Islet precursor cell (in vitro differentiated cells): ENCODE measurements at places on chromosomes 12 and 14.

- DNase-seq = no peak
These were observed 101.9 kb downstream of the GAS2L3 start for GRCh38 chr12:100675432-100675831.

GRCh38 chr14:68051146-68051545 is 231.6 kb downstream of the RAD51B start:
- DNase-seq = no peak

GRCh38 chr12:51320311-51320694 is 3.7 kb downstream of the BIN2 start:
- DNase-seq = no peak

- DNase-seq = no peak
These were observed 3.6 kb downstream of the NUDT4 start for GRCh38 chr12:93381161-93381975.

DNA sequence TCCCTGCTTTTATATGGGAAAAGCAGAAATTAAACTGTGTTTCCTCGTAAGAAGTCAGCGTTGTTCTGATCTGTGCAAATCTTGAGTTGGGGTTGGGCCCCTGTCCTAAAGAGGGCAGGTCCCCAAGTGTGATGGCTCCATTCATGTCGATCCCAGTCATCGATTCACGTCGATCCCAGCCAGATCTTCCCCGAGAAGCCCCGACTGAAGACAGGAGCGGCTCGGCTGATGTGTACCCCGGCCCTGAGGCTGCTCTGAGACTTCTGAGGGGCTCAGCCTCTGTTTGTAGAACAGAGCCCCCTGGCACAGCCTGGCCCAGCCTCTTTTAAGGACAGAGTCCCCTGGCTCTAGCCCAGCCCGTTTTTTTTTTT is 9.3 kb downstream of the PGAM5 start:
- DNase-seq = no peak

GRCh38 chr12:11609045-11609444 is 40.4 kb upstream of the ETV6 start:
- no peak for DNase-seq

DNA sequence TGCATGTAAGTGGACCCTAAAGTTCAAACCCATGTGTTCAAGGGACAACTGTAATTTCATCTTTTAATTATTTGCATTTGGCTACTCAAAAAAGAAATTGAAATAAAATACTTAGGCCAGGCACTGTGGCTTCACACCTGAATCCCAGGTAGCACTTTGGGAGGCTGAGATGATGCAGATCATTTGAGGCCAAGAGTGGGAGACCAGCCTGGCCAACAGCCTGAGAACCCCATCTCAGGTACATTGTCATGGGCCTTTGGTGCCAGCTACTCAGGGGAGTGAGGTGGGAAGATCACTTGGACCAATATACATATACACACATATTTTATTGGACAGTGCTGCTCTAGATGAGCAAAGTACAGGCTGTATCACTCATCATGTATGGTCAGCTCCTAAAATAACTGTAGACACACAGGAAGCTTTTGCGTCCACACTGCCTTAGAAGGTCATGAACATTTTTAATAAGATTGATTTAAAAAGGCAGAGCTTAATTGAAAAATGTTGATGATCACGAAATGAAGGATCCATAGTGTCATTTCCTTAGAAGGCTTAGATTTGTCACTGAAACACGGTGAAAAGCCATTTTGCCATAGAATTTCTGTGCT is 2.5 kb upstream of the ZCCHC8 start:
- DNase-seq = no peak

GRCh38 chr12:57242691-57243454 is 8.1 kb downstream of the STAC3 start:
- DNase-seq = peak; percentile 94

- no peak for DNase-seq
These were observed 270.2 kb downstream of the ALG10B start for GRCh38 chr12:38586789-38587188.

DNA sequence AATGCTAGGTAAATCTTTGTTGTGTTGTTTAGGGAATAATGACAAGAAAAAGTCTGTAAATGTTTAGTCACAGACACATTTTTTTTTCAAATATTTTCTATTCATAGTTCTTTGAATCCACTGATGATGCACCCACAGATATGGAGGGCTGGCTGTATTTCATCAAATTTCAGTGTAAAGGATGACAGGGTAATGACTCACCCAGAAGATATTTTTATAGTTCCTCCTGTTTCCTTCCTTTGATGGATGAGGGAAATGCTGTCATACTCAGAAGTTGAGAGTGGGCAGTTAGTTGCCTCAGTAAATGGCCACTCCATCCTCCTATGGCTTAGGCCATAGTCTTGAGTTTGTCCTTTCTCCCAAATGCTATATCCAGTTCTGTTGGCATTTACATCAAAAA is 76.9 kb upstream of the REP15 start:
- DNase-seq = no peak

GRCh38 chr12:2754208-2754607 is 40.6 kb upstream of the FKBP4 start:
- DNase-seq = peak; percentile 13

- no peak for DNase-seq
These were observed 57.0 kb downstream of the NCOR2 start for GRCh38 chr12:124510301-124510970.

DNA sequence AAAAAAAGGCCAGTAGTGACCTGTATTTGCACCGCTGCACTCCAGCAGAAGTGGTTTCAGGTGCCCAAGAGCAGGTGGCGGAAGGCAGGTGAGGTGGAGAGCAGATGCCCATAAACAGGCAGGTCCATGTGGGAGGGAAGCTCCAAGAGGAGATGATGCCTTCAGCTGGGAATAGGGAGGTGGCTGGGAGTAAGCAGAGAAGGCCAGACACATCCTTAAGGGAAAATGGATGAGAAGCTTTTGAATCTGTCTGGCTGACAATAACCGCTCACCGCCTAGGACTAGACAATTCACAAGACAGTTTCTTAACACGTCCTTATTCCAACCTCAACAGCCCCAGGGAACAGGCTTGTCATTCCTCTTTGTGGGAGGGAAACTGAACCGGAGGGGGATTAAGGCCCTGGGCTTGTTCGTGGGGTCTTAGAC is 43.9 kb upstream of the PLEKHG6 start:
- DNase-seq = no peak

DNA sequence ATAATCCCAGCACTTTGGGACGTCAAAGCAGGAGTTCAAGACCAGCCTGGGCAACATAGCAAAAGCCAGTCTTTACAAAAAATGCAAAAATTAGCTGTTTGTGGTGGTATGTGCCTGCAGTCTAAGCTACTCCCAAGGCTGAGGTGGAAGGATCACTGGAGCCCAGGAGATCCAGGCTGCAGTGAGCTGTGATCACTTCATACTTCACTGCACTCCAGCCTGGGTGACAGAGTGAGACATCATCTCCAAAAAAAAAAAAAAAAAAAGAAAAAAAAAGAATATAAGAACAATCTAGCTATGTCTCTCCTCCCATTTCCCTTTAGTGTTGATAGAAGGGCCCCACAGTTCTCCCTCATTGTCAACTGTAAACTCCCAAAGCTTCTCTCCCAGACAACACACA is 3.5 kb upstream of the BCAT1 start:
- no peak for DNase-seq

DNA sequence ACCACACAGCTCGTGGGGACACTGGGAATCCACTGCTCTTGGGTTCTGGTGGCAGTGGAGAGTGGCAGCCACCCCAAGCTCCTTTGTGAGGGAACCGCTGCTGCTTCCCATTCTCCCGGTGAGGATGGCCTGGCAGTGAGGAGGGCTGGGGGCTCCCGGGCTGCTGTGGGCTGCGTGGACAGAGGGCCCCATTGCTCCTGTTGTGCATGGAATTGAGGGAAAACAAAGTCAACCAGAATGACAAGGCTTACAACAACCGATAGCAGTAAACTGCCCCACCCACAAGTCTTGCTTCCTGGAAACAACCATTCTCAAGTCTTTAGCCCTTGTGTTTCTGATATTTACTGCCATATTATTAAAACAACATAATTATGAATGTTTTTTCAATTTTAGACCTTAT is 32.1 kb downstream of the TMTC1 start:
- no peak for DNase-seq

DNA sequence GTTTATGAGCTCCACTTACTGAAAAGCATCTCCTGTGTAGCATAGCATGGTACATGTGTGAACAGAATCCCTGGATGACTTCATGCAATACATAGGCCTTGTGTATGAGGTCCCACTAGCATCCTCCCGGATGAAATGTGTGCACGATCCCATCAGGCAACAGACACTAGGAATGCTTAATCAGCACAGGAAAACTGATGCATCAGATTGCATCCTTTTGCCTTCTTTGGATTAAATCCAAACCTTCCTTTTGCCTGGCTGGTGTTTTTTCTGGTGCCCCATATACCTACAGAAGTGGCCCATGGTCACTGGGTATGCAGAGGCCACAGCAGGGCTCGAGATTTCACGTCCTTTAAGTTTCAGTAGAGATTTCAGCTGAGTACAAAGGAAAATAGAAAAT is 120.9 kb upstream of the COCH start:
- no peak for DNase-seq

- no peak for DNase-seq
These were observed 105.1 kb upstream of the DIO2 start for GRCh38 chr14:80316441-80316840.

- DNase-seq = no peak
These were observed 599.4 kb upstream of the MDGA2 start for GRCh38 chr14:48274826-48275225.

- DNase-seq = peak; percentile 50
These were observed 4.5 kb upstream of the CACNA2D4 start for GRCh38 chr12:1922985-1923384.

DNA sequence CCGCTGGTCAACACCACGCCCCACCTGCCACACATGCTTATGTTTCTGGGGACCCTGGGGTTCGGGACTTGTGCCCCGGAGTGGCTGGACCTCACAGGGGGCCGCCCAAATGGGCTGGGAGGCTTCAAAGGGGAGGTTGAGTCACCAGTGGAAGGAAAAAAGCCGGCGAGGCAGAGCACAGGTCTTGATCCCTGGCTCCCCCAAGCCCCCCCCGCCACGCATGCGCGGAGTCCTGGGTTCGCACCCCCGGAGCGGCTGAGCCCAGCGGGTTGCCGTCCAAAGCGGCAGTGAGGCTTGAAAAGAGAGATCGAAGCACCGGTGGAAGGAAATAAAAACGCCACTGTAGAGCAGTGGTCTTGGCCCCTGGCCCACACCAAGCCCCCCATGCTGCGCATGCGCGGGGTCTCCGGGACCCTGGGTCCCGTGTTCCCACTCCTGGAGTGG is 313.5 kb downstream of the ALG10 start:
- no peak for DNase-seq

GRCh38 chr14:38137005-38137404 is 70.7 kb upstream of the SSTR1 start:
- no peak for DNase-seq

DNA sequence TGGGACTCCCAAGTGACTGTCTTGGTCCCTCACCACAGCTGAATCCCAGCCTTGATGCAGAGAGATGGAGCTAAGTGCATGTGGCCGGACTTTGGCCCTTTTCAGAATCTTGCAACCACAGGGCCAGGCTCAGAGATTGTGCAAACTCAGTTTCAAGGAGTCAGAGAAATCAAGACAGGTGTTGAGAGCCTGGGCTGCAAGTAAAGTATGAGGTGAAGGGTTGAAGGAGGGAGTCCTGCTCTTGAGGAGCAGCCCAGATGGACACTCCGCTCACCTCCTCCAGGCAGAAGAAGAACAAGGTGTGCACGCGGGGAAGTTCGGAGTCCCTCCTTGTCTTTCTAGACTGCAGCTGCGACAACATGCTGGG is 6.3 kb upstream of the BMP4 start:
- DNase-seq = no peak

GRCh38 chr14:106613256-106613655 is 1086.9 kb downstream of the TMEM121 start:
- no peak for DNase-seq

DNA sequence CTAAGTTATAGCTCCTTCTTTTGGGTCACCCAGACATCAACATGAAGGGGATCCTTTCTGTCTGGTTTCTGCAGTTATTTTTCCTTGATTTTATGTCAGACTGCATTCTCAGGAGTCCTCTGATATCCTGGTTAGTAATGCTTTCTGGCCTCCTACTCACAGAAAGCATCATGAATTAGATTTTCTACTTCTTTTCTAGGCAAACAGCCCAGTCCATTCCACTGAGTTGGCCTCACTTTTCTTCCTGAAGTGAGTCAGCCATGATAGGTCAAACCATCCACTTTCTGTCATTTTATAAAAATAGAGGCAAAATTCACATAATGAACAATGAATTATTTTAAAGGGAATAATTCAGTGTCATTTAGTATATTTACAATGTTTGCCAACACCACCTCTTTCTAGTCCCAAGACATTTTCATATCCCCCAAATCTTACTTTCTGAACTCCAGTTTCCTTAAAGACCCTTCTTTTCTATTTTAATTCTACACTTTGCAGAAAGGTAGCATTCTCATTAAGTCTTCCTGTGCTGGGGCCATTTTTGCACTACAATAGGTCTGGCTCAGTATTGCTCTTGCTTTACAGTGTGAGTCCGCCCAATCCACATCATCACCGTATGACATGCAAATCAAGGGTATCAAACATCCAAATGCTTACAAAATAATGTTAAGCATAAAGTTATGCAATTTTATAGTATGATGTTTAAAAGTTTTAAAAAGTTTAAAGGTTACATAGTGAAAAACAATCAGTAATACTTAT is 95.1 kb downstream of the UNC79 start:
- DNase-seq = no peak

DNA sequence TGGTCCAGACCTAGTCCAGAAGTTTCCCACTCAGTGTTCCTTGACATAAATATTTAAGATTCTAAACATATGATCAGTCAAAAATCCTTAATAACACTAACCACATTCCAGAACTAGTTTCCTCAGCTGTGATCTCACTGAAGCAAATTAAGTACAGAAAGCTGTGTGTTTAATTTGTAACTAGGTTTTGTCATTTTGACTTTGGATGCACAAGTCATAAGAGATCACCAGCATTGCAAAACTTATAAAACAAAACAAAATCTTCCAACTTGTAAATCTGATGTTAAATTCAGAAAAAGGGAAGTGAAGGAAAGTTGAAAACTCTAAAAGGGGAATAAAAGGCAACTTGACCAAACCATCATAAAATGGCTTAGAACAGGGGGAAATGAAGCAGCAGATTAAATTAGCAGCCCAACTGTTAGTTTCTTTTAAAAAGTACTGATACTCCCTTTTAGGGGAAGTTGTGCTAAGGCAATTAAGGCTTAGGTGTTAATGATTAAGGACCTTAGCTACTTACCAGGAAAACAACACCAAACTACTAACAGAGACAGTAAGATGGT is 56.6 kb downstream of the SH2B3 start:
- no peak for DNase-seq

GRCh38 chr12:56220611-56221231 is 1.0 kb downstream of the RNF41 start:
- no peak for DNase-seq

- no peak for DNase-seq
These were observed 348.5 kb upstream of the DDHD1 start for GRCh38 chr14:53501361-53502211.

DNA sequence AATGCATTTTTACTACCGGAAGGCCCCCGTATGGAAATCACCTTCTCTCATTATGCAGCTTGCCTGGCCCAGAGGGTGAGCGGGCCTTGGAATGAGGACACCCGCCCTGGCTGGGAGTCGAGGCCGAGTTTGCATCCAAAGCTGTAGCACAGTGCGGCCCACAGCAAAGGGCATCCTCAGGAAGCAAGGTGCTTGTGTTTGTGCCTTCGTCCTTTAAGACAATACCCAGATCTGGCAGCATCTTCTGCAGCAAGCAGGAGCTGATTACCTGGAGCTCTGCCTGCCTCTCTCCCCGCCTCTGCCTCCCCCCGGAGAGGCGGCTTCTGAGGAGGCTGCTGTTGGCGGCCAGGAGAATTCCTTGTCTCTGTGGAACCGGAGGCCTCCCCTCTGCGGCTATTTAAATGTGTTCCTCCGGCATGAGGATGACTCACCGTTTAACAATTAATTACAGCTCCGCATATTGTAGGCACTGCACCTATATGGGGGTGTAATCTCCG is 145.3 kb downstream of the CACNA1C start:
- DNase-seq = peak; percentile 97
